ENCODE measurements at places on chromosomes 6 and 20. TPM values are rescaled to one million over a fixed set of nuclear protein-coding genes. Genes with fewer than 3 reads are reported as not detected.

- DNase-seq: no peak
- H3K27ac ChIP-seq: no peak overlapping the region
- H3K36me3 ChIP-seq: no peaks in the 10 kb centered on the region
These were observed 65.9 kb upstream of the OGFRL1 start for GRCh38 chr6:71222671-71223070.

- H3K36me3 ChIP-seq: no peaks in the 10 kb centered on the region
- no peaks in the 10 kb centered on the region for H3K27me3 ChIP-seq
- H3K27ac ChIP-seq: no peak overlapping the region
- peaks cover 54% of the 10 kb centered on the region for H3K4me1 ChIP-seq
These were observed 26.5 kb downstream of the HIVEP2 start for GRCh38 chr6:142918339-142919042.

- no peaks in the 10 kb centered on the region for H3K27me3 ChIP-seq
- H3K4me1 ChIP-seq: no peaks in the 10 kb centered on the region
- H3K4me3 ChIP-seq: no peak overlapping the region
- DNase-seq: no peak
- no peaks in the 10 kb centered on the region for H3K36me3 ChIP-seq
- no peak overlapping the region for H3K27ac ChIP-seq
These were observed 287.6 kb downstream of the PHF3 start for GRCh38 chr6:63923139-63923739.

RAET1E gene
- total RNA-seq: not detected

C20orf202 gene
- total RNA-seq: not detected
